Right lung (tissue), 10 donors: ENCODE measurements at places on chromosomes 3 and 15. TPM values are rescaled to one million over a fixed set of nuclear protein-coding genes. Genes with fewer than 3 reads are reported as not detected.

The SGO1 gene
- polyA plus RNA-seq = 11.2 TPM

The NR2E3 gene
- 0.97 TPM for polyA plus RNA-seq

The TRAT1 gene
- polyA plus RNA-seq = 0.25 TPM

The SPG21 gene
- polyA plus RNA-seq = 108 TPM

The PIF1 gene
- polyA plus RNA-seq = 19.3 TPM

The ITGA11 gene
- 1.0 TPM for polyA plus RNA-seq

The NEK4 gene
- polyA plus RNA-seq = 30.7 TPM

The CCR5 gene
- 1.0 TPM for polyA plus RNA-seq

GRCh38 chr3:877001-877400 lies 215.8 kb upstream of the CNTN6 start:
- DNase-seq = no peak

DNA sequence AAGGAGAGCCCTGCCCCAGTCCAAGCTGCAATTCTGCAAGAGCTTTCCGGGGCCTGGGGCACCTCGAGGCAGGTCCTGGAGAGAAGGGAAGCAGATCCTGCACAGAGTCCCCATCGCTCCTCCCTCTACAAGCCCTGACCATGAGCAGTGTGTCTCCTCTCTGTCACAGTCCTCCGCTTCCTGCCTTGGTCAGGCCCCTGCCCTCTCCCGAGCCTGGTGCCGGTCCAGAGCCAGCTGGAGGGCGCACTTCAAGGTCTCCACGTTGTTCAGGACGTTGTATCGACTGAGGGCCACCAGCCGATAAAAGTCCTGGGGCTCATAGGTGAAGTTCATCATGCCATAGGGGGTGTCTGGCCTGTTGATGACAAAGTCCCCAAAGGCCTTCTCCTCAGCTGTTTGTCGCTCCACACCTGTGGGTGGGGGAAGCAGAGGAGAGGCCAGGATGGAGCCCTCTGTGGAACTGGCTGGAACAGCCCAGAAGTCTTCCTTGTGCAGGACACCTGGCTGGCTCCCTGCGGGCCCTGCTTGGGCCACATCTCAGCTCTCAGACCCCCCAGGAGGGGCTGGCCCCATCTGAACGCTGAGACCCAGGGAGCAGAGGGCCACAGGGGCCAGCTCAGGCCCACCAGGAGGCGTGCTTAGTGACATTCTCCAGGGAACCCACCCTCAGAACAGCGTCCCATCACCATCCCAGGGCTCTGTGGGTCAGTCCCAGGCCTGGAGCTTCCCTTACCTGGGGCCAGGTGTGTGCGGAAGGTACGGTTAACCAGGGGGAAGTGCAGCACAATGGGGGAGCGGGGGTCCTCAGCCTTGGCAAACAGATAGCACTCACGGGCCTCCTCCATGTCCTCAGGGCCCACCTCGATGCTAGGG lies 14.4 kb downstream of the PLA2G4F start:
- no peak for DNase-seq

GRCh38 chr15:73771385-73772045 lies 18.4 kb upstream of the INSYN1 start:
- no peak for DNase-seq

DNA sequence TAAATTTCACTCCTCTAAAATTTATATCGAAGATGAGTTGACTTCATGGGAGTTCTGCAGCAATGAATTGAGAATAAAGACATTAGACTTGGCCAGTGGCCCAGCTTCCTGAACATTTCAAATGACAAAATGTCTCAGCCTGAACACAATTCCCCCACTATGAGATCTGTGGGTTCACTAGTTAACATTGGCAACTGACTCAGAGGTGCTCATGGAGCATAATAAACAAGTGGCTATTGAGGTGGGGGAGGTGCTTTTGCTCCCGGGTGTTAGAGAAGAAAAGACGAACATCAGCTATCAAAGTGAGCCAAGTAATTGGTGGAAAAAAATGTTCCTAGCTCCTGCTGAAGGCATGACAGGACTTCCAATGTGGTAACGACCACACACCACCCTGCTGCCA lies 6.3 kb downstream of the ATP13A4 start:
- no peak for DNase-seq

- no peak for DNase-seq
Observed at GRCh38 chr15:73984208-73984979, 7.7 kb downstream of the STOML1 start.

- no peak for DNase-seq
Observed at GRCh38 chr3:15284121-15284889, 48.1 kb downstream of the SH3BP5 start.

- no peak for DNase-seq
Observed at GRCh38 chr3:189132231-189132671, 39.5 kb upstream of the TPRG1 start.

DNA sequence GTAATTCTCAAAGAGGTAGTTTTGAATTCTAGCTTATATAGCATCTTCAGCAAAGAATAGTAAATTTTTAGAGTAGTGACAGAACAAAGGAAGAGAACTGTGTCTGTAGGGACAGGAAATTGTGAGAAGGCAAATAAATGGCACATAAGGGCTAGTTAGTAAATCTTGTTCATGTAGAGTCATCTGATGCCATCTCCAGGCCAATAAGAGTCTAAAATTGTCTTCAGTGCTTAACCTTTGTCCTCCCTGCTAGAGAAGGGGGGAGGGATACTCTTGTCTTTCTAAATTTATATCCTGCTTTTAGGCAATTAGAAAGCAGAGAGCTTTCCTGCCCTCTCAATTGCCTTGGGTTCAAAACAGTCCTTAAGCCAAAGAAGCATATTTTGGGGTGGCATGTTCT lies 87.0 kb upstream of the DNAJC19 start:
- DNase-seq = no peak
